ENCODE measurements at places on chromosomes 5 and 9.

DNA sequence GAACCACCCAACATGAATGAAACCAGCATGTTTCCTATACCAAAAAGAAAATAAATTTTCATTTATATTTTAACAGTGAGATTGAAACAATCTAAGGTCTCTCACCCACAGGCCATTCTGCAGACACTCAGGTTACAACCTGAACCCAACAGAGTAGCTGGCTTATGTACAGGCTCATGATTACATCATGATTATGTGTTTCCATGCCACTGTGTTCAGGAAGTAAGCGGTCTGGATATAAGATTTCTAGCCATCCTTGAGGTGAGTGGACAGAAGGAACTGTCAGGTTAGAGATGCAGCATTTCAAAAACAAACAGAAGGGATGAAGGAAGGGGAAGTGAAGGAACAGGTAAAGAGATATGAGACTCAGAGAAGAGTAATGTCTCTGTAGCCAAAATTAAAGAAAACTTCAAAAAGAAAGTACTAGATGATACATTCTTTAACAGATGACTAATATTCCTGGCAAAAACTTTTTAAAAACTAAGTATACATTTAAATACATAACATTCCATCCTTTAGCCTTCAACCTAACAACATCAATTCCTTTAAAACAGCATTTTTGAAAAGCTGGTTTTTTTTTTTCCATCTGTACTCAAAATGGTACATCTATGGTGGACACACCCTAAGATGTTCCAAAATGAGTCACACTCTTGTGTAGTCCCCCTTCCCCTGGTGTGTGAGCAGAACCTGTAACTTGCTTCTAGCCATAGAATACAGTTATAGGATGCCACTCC lies 119.8 kb downstream of the LPAR1 start:
- H3K27ac ChIP-seq: no peak overlapping the region
- no peak for DNase-seq
- H3K27me3 ChIP-seq: no peaks in the 10 kb centered on the region
- no peak overlapping the region for H3K4me3 ChIP-seq
- peaks cover 4% of the 10 kb centered on the region for H3K4me1 ChIP-seq
- H3K36me3 ChIP-seq: no peaks in the 10 kb centered on the region

DNA sequence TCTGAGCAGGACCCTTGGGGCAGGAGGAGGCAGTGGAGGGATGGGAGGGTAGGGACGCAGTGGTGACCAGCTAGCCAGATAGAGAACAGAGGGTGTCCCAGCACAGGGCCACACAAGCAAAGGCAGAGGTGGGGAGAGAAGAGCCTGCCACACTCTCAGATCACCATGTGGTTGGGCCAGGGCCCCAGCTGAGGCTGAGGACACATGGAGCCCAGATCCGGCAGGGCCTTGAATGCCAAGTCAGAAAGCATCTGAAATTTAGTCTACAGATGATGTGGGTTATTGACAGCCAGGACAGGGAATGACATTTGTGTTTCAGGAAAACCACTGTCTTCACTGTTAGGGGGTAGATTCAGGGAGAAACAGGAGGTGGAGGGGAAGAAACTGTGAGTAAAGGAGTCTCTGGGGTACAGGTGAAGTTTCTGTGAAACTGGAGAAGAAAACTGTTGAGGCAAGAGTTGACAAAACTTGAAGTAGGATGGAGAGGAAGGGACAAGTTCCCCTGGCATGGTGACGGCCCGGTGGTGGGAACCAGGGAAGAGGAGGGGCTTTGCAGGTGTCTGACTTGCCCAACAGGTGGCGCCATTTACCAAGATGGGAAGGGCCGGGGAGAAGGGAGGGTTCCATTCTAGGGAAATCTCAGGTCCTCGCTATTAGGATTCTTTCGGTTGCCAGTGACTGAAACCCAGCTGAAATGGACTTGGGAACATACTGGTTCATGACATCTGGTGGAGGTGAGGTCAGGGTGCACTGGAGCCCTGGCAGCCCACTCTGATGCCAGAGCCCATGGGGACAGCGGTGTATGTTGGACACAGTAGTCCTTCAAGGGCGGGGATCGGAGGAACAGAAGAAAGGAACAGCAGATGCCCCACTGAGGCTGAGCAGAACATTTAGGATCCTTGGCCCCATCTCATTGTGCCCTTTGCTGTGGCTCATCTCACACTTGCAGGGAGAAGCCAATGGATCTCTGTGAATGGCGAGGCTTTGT lies 100.1 kb downstream of the KCNIP1 start:
- H3K36me3 ChIP-seq: no peaks in the 10 kb centered on the region
- H3K4me1 ChIP-seq: no peaks in the 10 kb centered on the region
- H3K27me3 ChIP-seq: no peaks in the 10 kb centered on the region
- DNase-seq: peak; percentile 25
- no peak overlapping the region for H3K27ac ChIP-seq

GRCh38 chr5:91281401-91281800 lies 101.7 kb downstream of the ARRDC3 start:
- no peaks in the 10 kb centered on the region for H3K27me3 ChIP-seq
- H3K36me3 ChIP-seq: no peaks in the 10 kb centered on the region
- H3K4me1 ChIP-seq: peaks cover 2% of the 10 kb centered on the region
- H3K27ac ChIP-seq: peak overlapping the region; percentile 82
- H3K4me3 ChIP-seq: no peak overlapping the region
- DNase-seq: no peak

DNA sequence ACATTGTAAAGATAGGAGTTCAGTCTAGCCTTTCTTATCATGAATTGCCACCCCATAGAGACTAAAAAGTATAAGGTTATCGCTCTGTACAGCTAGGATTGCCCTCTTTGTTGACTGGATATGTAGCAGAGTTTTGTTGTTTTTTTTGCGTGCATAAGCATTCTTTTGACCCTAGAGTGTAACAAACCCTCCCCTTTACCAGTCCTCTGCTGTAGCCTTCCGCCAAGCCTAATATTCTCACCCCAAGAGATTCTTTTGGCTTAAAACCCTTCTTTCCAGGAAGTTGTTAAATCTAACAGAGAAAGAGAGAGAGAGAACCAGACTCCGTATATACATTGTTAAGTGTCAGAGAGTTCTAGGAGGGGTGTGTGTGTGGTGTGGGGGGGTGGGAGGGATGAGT lies 113.9 kb downstream of the FGF1 start:
- H3K36me3 ChIP-seq: no peaks in the 10 kb centered on the region
- no peak overlapping the region for H3K4me3 ChIP-seq
- H3K4me1 ChIP-seq: no peaks in the 10 kb centered on the region
- no peaks in the 10 kb centered on the region for H3K27me3 ChIP-seq
- peak overlapping the region; percentile 29 for H3K27ac ChIP-seq

- peaks cover 15% of the 10 kb centered on the region for H3K4me1 ChIP-seq
- DNase-seq: peak; percentile 12
- H3K27ac ChIP-seq: no peak overlapping the region
These were observed 61.8 kb downstream of the ERAP1 start for GRCh38 chr5:96745844-96746531.

DNA sequence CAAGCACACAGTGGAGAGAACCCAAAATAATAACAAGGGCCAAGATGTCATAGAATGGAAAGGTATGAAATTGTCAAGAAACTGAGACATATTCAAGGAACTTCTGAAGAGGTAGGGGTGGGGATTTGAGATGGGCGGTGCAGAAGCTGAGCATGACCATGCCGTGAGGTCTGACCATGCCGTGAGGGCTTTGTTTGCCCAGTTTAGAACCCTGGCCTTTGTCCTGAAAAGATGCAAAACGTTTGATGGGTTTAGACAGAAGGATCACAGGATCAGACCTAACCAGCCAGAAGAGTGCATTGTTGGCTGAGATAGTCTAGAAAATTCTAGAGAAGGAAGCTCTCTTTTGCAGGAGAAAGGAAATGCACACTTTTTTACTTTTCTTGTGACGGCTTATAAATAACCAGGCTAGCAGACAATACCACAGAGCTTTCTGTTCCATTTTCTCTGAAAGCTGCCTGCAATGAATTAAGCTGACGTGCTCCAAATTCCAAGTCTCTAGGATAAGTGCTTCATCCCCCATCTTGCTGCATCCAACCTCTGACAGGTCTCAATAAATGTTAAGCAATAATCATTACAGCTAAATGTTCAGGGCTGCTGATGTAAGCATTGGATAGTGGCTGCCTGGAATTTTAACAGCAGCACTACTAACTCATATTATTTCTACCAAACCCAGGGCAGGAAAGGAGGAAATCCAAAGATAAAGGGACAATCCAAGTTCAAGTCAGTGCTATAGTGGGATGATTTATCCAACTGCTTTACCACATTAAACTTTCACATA lies 110.9 kb upstream of the IL6ST start:
- no peak overlapping the region for H3K4me3 ChIP-seq
- no peaks in the 10 kb centered on the region for H3K27me3 ChIP-seq
- H3K27ac ChIP-seq: no peak overlapping the region
- no peak for DNase-seq

GRCh38 chr9:88651682-88652633 lies 117.0 kb downstream of the NXNL2 start:
- no peak for DNase-seq
- no peak overlapping the region for H3K4me3 ChIP-seq
- H3K27ac ChIP-seq: peak overlapping the region; percentile 17
- H3K27me3 ChIP-seq: no peaks in the 10 kb centered on the region

DNA sequence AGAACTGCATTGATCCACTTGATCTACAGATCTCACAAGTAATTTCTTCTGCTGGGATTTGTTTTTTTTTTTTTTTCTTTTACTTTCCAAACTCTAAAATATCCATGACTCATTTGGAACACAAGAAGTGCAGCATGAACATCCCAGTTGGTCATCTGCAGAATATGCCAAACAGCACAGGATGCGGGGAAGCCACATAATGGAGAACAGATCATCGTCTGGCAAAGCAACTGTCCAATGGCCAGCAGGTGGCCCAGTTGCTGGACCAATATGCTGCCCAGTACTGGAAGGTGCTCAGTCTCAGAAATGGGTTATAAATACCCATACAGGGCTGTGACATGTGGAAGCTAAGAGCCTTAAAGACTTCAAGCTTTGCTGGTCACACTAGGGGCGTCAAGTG lies 221.3 kb upstream of the TAS2R1 start:
- no peaks in the 10 kb centered on the region for H3K36me3 ChIP-seq
- DNase-seq: peak; percentile 3
- H3K4me1 ChIP-seq: no peaks in the 10 kb centered on the region
- no peaks in the 10 kb centered on the region for H3K27me3 ChIP-seq
- no peak overlapping the region for H3K27ac ChIP-seq

- no peaks in the 10 kb centered on the region for H3K36me3 ChIP-seq
- DNase-seq: peak; percentile 76
- H3K4me3 ChIP-seq: no peak overlapping the region
- H3K27me3 ChIP-seq: no peaks in the 10 kb centered on the region
- peak overlapping the region; percentile 42 for H3K27ac ChIP-seq
These were observed 178.8 kb upstream of the ERCC6L2 start for GRCh38 chr9:95696701-95697100.

DNA sequence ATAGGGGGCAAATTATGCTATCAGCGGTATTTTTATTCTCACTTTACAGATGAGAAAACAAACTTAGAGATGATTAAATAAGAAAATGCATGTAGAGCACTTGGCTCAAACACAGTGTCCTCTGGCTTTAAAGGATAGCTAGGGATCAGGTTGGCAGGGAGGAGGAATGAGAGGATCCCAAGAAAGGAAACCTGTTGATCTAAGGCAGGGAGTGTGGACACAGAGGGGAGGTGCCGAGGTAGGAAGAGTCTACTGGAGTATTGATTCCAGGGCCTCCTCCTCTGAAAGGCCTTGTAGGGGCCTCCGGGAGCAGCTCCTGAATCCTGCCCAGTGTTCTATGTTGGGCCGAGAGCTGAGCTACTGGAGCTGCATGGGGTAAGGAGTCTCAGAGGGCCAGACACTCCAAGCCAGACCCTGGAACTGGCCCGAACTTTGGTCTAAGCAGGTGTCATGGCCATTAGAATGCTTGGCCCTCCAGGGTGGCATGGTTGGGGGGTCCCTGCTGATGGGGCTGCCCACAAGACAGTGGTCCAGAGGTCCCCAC lies 30.4 kb upstream of the TCF7 start:
- no peak overlapping the region for H3K27ac ChIP-seq
- H3K4me1 ChIP-seq: no peaks in the 10 kb centered on the region
- H3K4me3 ChIP-seq: no peak overlapping the region
- DNase-seq: no peak

DNA sequence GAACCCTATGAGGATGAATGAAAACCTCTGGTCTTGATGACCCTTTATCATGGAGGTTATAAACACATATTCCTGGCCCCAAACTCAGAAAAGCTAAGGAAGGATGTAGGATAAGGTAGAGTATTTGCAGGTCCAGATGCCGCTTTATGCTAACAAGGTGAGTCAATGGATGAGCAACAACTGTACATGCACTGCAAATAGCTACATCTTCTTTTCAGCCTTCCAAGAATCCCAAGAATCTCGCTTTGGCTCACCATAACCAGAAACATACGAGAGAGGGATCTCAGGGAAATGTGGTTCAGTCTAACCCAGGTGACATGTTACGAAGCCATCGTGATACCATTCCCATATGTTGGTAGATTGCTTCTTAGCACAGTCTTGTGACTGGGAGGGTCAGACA lies 152.3 kb upstream of the ANKH start:
- no peaks in the 10 kb centered on the region for H3K36me3 ChIP-seq
- H3K27me3 ChIP-seq: no peaks in the 10 kb centered on the region
- no peak overlapping the region for H3K4me3 ChIP-seq
- H3K27ac ChIP-seq: no peak overlapping the region

- no peaks in the 10 kb centered on the region for H3K27me3 ChIP-seq
- no peaks in the 10 kb centered on the region for H3K36me3 ChIP-seq
- H3K4me1 ChIP-seq: no peaks in the 10 kb centered on the region
- no peak overlapping the region for H3K4me3 ChIP-seq
- no peak for DNase-seq
These were observed 73.4 kb upstream of the ATG10 start for GRCh38 chr5:81898403-81898802.

- no peaks in the 10 kb centered on the region for H3K27me3 ChIP-seq
- no peak overlapping the region for H3K4me3 ChIP-seq
- peak; percentile 76 for DNase-seq
- peak overlapping the region; percentile 44 for H3K27ac ChIP-seq
- peaks cover 42% of the 10 kb centered on the region for H3K4me1 ChIP-seq
These were observed 31.6 kb upstream of the F2RL1 start for GRCh38 chr5:76787237-76787636.

Measured in small intestine (tissue), 16 donors.